A549 treated with CpdA at 1 μM for 4 hours (cell line): ENCODE measurements at places on chromosomes 11 and 22. TPM values are rescaled to one million over a fixed set of nuclear protein-coding genes. Genes with fewer than 3 reads are reported as not detected.

Gene TFIP11
- 22.2 to 27.3 TPM (median 23.8 TPM) in 5 replicates for total RNA-seq

Gene MOGAT2
- total RNA-seq, result not detected in 5 replicates

Gene SLCO2B1
- total RNA-seq, result 3.3 to 6.7 TPM (median 4.1 TPM) in 5 replicates

Gene IL17REL
- total RNA-seq, result not detected in 5 replicates

Gene OR52I1
- not detected in 5 replicates for total RNA-seq

Gene MAML2
- total RNA-seq, result 1.9 to 2.7 TPM (median 2.1 TPM) in 5 replicates
